ENCODE measurements at places on chromosomes 3 and 15. TPM values are rescaled to one million over a fixed set of nuclear protein-coding genes. Genes with fewer than 3 reads are reported as not detected.

UBAP1L gene
- 2.9 TPM for total RNA-seq

TRIM42 gene
- not detected for total RNA-seq

AADAC gene
- not detected for total RNA-seq

GPR160 gene
- 3.7 TPM for total RNA-seq

SMCO1 gene
- total RNA-seq: not detected

CISH gene
- 220 TPM for total RNA-seq

SPRED1 gene
- total RNA-seq: 2.5 TPM

SPSB4 gene
- total RNA-seq: not detected

PEAK1 gene
- 27.8 TPM for total RNA-seq

TNIK gene
- 15.4 TPM for total RNA-seq

COL6A5 gene
- not detected for total RNA-seq

IGSF11 gene
- total RNA-seq: not detected

ARNT2 gene
- total RNA-seq: not detected

HESX1 gene
- 0.65 TPM for total RNA-seq

CA12 gene
- total RNA-seq: not detected

RTP4 gene
- total RNA-seq: 1.8 TPM

SYNPR gene
- not detected for total RNA-seq

PRTG gene
- total RNA-seq: not detected

LCTL gene
- total RNA-seq: not detected

GPR62 gene
- not detected for total RNA-seq

CCDC33 gene
- total RNA-seq: not detected

GOLGA8B gene
- total RNA-seq: 166 TPM

EXD1 gene
- total RNA-seq: not detected

CFAP20DC gene
- 1.2 TPM for total RNA-seq

HTD2 gene
- 11.5 TPM for total RNA-seq

BTLA gene
- total RNA-seq: 15.6 TPM

PPM1L gene
- 3.2 TPM for total RNA-seq

SHF gene
- 11.7 TPM for total RNA-seq

ANKRD63 gene
- 0.17 TPM for total RNA-seq

EFCC1 gene
- 0.17 TPM for total RNA-seq

DISP2 gene
- total RNA-seq: 0.36 TPM

Measured in activated CD8-positive, alpha-beta memory T cell treated with anti-CD3 and anti-CD28 coated beads for 36 hours (primary cell).